Osteocyte (in vitro differentiated cells): ENCODE measurements at places on chromosomes 16 and 17. TPM values are rescaled to one million over a fixed set of nuclear protein-coding genes. Genes with fewer than 3 reads are reported as not detected.

DNA sequence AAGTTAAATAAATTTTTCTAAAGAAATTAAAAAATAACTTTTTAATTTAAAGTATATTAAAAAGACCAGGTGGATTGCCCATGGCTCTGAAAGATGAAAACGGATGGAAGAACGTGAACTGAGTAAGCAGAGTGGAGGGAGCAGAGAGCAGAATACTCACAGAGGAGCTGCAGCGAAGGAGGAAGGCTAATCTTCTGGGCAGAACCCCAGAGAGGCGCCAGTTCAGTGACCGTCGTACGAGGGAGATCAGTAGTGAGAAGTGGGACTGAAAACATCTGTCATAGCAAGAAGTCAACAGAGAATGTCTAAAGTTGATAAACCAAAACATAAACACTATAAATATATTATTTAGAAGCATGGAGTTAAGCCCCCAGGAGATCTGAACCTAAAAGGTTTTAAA, 34.9 kb downstream of the UBE2G1 start:
- DNase-seq: no peak
- peak overlapping the region; percentile 69 for H3K27ac ChIP-seq
- peaks cover 2% of the 10 kb centered on the region for H3K36me3 ChIP-seq
- no peak overlapping the region for H3K4me3 ChIP-seq
- no peaks in the 10 kb centered on the region for H3K27me3 ChIP-seq
- H3K4me1 ChIP-seq: peaks cover 45% of the 10 kb centered on the region

DNA sequence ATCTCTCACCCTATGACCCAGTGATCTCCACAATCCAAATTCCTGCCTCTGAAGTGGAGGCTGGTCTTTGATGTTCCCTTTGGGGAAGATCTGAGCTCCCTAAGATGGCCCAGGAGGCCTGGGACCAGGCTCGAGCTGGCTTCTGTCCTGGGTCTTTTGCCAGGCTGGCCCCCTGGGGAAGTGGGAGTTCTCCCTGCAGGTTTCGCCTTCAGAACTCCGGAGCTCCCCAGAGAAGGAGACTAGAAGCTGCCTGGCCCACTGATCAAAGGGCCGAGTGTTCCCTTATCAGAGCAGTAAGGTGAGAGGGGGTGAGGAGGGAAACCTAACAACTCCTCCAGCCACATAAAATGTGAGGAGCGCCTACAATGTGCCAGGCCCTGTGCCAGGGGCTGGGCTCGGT, 147.1 kb downstream of the IRF8 start:
- H3K27me3 ChIP-seq: peaks cover 46% of the 10 kb centered on the region
- H3K36me3 ChIP-seq: no peaks in the 10 kb centered on the region
- no peak for DNase-seq
- H3K4me1 ChIP-seq: no peaks in the 10 kb centered on the region

- no peaks in the 10 kb centered on the region for H3K27me3 ChIP-seq
- DNase-seq: no peak
- peaks cover 3% of the 10 kb centered on the region for H3K4me1 ChIP-seq
- H3K36me3 ChIP-seq: peaks cover 5% of the 10 kb centered on the region
- H3K27ac ChIP-seq: no peak overlapping the region
Observed at GRCh38 chr16:64468515-64469090, 653.3 kb downstream of the CDH11 start.

DNA sequence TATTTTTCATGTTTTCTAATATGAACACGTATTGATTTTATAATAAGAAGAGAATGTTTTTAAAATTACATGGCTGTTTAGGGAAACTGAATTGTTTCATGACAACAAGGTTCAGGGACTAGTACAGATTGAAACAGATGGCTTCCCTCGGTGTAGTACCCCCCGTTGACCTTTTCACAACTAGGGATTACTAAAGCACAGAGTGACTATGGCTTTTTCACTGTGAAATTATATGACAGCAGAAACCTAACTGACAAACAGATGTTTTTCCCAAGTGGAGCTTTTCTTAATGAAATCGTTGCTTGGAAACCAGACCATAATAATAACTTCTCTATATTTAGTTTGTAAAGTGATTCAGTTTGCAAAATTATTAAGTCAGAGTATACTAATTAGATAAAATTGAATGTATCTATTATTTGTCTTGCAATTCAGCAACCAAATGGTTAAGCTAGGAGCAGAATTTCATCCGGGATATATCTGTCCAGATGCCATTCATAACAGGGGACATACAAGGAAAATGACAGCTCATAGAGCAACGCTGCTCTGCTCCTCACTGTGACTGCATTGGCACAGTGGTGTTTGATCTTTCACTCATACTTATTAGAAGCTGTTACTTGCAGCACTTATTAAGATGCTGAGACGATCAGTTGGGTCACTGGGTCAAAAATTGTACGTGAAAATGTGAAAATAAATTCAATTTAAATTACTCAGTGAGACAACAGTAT, 111.7 kb downstream of the TANGO6 start:
- H3K27me3 ChIP-seq: no peaks in the 10 kb centered on the region
- peak; percentile 4 for DNase-seq
- H3K4me1 ChIP-seq: peaks cover 3% of the 10 kb centered on the region
- no peak overlapping the region for H3K4me3 ChIP-seq
- no peaks in the 10 kb centered on the region for H3K36me3 ChIP-seq

- H3K4me3 ChIP-seq: no peak overlapping the region
- H3K36me3 ChIP-seq: no peaks in the 10 kb centered on the region
- H3K4me1 ChIP-seq: no peaks in the 10 kb centered on the region
- no peak for DNase-seq
Observed at GRCh38 chr16:5928476-5929065, 831.0 kb upstream of the EEF2KMT start.

Gene NSRP1
- total RNA-seq: 26.5 and 31.6 TPM in 2 replicates

Gene KRTAP16-1
- not detected in 2 replicates for total RNA-seq
